H9 (cell line): ENCODE measurements at places on chromosomes 2 and 18.

DNA sequence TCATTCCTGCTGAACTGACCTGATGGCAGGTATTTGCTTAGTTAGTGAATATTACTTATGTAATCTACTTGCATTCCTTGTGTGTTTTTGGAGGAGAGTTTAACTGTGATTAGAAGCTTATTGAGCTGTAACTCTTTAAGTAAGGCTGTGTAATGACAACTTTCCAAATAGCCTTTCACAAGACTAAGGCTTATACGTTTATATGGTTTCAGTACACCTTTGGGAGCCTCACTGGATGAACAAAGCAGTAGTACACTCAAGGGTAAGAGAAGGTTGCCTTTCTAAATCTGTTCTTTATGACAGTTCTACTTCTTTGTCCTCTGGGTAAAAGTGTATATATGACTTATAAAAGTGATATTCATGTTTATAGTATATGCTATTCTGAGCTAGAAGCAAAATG is 4.3 kb downstream of the ITPRID2 start:
- no peak for DNase-seq

- DNase-seq, result no peak
Measured at GRCh38 chr2:171394164-171394740, 39.5 kb downstream of the METTL8 start.

GRCh38 chr2:143426296-143426695 is 297.1 kb downstream of the ARHGAP15 start:
- no peak for DNase-seq

GRCh38 chr2:190023860-190024259 is 38.7 kb downstream of the MSTN start:
- DNase-seq, result no peak

- DNase-seq, result no peak
Measured at GRCh38 chr18:50844960-50845359, 25.1 kb upstream of the MRO start.

- no peak for DNase-seq
Measured at GRCh38 chr2:60486551-60486950, 66.9 kb downstream of the BCL11A start.

GRCh38 chr2:201235860-201236811 is 24.2 kb upstream of the CASP8 start:
- DNase-seq, result peak; percentile 60

GRCh38 chr18:61459896-61460648 is 126.8 kb downstream of the CDH20 start:
- no peak for DNase-seq

DNA sequence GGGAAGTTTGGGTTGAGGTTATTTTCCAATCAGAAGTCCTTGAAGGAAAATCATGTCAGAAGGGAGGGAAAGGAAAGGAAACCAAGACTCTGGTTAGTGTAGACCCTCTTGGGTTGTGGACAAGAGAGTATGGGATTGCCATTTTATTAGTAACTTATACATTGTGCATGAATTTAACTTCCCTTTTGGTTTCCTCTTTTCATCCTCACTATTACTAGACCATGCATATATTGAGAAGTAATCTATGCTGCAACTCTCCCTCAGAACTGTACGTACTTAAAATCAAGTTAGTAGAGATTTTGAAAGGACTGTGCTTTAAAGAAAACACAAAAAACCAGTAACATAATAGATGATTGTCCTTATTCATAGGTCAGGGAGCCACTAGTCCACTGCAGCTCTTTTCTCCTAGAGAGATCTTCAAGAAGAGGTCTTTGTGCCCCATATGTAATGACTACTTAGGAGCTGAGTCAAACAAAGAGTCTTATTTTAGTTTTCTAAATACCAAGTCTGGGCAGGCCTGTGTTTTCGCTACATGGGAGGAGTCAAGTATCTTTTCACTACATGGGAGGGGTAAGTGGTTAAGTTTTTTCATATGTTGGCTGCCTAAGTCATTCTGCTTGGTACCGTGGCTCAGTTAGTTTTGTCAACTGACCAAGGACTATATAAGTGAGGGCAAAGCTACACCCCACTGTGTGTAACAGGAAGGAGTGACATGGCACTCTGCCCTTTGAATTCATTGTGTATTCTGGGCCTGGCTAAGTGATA is 25.2 kb upstream of the FAM117B start:
- no peak for DNase-seq
